Mammary epithelial cell (primary cell): ENCODE measurements at places on chromosomes 13 and 19. TPM values are rescaled to one million over a fixed set of nuclear protein-coding genes. Genes with fewer than 3 reads are reported as not detected.

ADGRE2 gene
- total RNA-seq, result 0.83 TPM

KDM4B gene
- total RNA-seq, result 20.3 TPM

TMEM86B gene
- total RNA-seq, result 1.7 TPM

FPR3 gene
- total RNA-seq, result not detected

CLIP3 gene
- 2.6 and 3.9 TPM in 2 replicates for total RNA-seq
